CD4-positive, alpha-beta memory T cell (primary cell): ENCODE measurements at places on chromosomes 7 and 10. TPM values are rescaled to one million over a fixed set of nuclear protein-coding genes. Genes with fewer than 3 reads are reported as not detected.

Gene PNLIPRP3
- not detected for polyA plus RNA-seq

Gene PDIA4
- polyA plus RNA-seq = 125 TPM

Gene ASAH2
- 3.1 TPM for polyA plus RNA-seq

Gene NRF1
- polyA plus RNA-seq = 23.4 TPM

Gene TMEM196
- polyA plus RNA-seq = not detected

Gene KCND2
- polyA plus RNA-seq = not detected

Gene COL1A2
- not detected for polyA plus RNA-seq

Gene SLC16A12
- polyA plus RNA-seq = not detected

Gene OR13A1
- 0.55 TPM for polyA plus RNA-seq

Gene ZNF503
- not detected for polyA plus RNA-seq

Gene SUN3
- polyA plus RNA-seq = not detected
